HEK293T (cell line): ENCODE measurements at places on chromosomes 4 and X.

GRCh38 chrX:21838937-21839333 lies 482 bp upstream of the MBTPS2 start:
- DNase-seq, result no peak

- DNase-seq, result no peak
Measured at GRCh38 chr4:24266951-24267722, 317.2 kb downstream of the DHX15 start.

- DNase-seq, result no peak
Measured at GRCh38 chr4:104592183-104592582, 97.5 kb upstream of the CXXC4 start.

GRCh38 chr4:36211084-36211483 lies 33.2 kb downstream of the ARAP2 start:
- no peak for DNase-seq

GRCh38 chr4:9988363-9988749 lies 32.9 kb downstream of the SLC2A9 start:
- no peak for DNase-seq

- no peak for DNase-seq
Measured at GRCh38 chr4:143405075-143405730, 68.5 kb downstream of the GAB1 start.

- no peak for DNase-seq
Measured at GRCh38 chr4:185955826-185956543, 113.0 kb upstream of the TLR3 start.

GRCh38 chrX:54786967-54787366 lies 11.1 kb downstream of the ITIH6 start:
- DNase-seq, result no peak

DNA sequence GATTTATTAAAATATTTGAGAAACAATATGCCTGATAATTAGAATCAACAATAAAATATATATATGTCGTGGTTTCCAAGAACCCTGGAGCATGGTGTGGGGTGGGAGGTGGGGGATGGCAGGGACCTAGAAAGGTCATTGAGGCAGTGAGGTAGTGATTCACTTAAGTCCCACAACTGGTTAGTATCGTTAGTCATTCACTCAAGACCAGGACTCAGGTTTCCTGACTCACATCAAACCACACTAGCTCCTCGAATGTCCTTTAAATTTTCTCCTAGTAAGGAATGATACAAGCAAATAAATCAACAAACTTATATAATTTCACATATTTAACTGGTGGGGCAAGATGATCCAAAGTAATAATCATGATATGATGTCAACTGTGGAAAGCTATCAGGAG lies 158.8 kb upstream of the AADAT start:
- no peak for DNase-seq

GRCh38 chr4:176919631-176920030 lies 126.9 kb upstream of the VEGFC start:
- no peak for DNase-seq

GRCh38 chrX:65596270-65597034 lies 61.9 kb upstream of the LAS1L start:
- DNase-seq, result no peak

DNA sequence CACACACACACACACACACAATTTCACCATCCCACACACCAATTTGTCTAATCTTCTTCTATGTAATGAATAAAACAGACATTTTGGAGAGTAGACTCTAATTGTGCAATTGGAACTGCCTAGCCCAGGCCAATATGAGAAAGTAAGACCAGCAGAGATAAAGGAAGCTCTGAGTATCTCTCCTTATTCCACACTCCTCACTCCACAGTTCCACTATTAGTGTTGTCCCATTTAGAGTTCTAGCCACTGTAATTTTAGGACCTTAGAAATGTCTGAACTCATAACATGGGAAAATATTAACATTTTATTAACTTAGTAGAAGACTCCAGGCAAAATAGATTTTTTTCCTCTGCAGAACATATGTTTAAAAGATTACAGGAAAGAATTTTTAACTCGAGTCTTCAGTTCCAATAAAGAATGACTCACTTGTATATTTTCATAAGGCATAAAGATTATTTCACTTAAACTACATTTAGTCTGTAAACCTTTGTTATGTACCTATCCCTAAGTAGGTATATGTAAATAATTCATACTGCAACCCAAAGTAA lies 297.6 kb upstream of the INTU start:
- no peak for DNase-seq

DNA sequence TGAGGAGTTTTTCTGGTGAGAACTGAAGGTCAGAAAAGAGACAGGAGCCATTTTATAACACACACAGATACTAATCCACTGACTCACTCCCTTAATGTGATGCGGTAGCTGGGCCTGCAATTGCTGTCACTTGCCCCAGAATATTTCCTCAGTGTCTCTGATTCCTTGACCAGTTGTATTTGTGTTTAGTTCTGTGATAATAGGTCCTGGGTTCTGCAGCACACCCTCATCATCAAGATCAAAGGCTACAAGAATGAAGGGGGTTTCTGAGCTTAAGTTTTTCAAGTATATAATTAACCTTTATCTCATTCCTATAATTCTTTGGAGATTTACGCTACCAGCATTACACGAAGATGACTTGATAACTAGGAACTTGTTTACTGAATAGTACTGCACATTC lies 576.5 kb upstream of the CPXCR1 start:
- DNase-seq, result no peak

DNA sequence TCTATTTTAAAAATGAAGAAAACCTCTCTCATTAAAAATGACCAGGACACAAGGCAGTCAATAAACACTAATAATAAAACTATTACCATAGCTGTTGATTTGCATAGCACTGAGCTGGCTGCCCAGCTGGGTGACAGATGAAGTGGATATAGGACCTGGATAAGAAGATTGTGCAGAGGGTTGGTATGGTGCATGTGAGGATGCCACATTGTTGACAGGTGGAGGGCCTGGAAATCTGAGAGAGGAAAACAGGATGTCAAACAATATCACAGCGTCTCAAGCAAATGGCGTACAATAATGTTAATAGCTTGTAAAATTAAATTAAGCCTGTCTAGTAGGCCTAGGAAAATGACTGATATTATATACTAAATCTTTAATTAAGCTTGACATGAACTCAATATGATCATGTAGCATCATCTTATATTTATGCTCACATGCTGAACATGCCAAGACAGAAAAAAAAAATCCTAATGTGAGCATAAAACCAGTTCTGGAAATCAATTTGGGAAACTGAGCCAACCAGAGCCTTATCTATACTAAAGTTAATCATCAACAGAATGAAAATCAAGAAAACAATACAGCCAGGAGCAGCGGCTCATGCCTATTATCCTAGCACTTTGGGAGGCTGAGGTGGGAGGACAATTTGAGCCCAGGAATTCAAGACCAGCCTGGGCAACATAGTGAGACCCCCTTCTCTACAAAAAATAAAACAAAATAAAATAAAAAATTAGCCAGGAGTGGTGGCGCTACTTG lies 18.6 kb downstream of the SEC24D start:
- no peak for DNase-seq

DNA sequence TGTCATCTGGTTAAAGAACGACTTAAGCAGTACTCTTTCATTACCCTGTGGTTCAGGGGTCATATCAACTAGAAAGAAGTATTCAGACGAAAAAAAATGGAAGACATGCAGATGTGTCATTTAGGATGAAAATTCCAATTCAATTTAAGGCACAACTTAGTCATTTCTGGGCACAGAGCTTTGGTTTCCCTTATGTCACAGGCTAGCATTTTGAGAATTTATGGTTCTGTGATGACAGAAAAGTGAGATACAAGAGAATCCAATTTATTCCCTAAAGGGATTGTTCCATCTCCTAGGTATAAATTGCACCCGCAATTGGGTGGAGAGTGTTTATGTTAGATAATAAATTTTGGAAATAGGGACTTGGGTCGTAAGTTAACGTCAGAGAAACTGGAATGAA lies 306.6 kb downstream of the STK32B start:
- DNase-seq, result no peak

DNA sequence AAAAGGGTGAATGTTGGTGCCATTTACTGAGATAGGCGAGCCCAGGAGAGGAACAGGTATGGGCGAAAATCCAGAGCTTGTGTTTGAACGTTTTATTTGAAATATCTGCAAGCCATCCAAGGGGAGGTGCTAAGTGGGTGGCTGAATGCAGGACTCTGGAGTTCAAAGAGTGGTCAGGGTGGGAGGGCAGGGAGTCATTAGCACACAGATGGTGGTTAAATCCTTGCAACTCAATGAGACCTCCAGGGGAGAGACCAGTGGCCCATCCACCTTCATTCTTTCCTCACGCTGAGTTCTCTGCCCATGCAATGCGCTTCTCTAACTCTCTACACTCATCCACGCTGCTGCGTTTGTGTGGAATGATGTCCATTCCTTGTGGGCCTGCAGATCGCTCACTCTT lies 101.1 kb downstream of the VCX3B start:
- no peak for DNase-seq

- DNase-seq, result no peak
Measured at GRCh38 chr4:86939729-86940575, 5.1 kb downstream of the AFF1 start.

GRCh38 chr4:122616915-122617596 lies 3.8 kb downstream of the IL21 start:
- DNase-seq, result no peak

DNA sequence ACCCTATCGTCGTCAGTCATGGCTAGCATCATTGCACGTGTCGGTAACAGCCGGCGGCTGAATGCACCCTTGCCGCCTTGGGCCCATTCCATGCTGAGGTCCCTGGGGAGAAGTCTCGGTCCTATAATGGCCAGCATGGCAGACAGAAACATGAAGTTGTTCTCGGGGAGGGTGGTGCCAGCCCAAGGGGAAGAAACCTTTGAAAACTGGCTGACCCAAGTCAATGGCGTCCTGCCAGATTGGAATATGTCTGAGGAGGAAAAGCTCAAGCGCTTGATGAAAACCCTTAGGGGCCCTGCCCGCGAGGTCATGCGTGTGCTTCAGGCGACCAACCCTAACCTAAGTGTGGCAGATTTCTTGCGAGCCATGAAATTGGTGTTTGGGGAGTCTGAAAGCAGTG lies 1.6 kb downstream of the ZCCHC12 start:
- no peak for DNase-seq
